Fibroblast of skin of right quadriceps (primary cell): ENCODE measurements at places on chromosomes 11 and 22.
A peak's percentile ranks its signal among the peaks of the same experiment; 100 is the strongest.

DNA sequence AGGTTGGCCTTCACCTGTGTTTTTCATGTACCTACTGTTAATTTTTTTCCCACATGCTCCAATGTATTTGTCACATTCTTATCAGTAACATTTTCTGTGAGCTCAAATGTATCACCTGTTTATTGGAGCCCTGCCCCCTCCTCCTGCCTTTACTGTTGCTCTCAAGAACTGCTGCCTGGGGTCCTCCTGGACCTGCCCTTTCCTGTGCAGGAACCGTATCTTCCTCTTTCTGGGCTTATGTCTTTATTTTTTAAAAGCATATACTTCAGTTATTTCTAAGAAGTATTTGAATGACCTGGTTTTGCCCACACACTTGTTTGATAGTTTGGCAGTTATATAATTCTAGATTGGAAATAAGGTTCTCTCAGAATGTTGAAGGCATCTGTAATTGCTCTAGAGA lies 5.9 kb downstream of the FAM118B start:
- no peak for DNase-seq

DNA sequence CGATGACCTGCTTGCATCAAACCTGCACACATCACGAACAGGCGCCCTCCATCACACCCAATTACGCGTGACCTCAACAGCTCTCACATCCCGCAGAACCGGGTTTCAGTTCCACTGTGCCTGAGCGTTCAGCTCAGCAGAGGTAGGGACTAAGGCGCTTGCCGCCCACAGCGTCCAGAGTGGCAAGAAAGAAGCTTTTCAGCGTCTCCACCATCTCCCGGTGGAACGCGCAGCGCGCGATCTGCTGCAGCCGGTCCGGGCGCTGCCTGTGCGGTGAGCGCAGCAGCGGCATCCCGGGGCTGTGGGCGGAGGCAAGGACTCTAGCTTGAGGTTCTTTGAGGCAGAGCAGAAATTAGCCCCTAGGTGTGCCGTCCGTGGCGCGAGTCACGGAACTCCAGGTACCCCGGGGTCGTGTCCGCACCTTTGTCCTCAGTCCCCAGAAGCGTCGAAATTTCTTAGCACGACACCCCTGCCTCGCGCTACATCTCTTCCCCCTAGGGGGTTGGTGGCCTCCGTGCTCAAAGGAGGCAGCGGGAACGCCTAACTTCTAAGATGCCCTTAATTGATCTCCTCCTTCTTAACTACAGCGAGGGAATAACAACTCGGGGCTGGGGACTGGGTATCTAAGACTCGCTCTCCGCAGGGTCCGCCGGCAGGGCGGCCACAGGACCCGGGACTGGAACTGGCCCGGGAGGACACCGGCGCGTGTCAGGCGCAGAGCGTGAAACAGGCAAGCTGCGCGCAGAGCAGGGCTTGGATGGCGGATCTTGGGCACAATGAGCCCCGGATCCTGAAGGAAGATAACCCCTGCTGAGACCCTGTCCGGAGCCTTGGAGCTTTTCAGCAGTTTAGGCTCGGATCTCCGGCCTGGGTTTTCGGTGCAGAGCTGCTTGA lies 1.7 kb upstream of the CALCA start:
- DNase-seq = no peak

DNA sequence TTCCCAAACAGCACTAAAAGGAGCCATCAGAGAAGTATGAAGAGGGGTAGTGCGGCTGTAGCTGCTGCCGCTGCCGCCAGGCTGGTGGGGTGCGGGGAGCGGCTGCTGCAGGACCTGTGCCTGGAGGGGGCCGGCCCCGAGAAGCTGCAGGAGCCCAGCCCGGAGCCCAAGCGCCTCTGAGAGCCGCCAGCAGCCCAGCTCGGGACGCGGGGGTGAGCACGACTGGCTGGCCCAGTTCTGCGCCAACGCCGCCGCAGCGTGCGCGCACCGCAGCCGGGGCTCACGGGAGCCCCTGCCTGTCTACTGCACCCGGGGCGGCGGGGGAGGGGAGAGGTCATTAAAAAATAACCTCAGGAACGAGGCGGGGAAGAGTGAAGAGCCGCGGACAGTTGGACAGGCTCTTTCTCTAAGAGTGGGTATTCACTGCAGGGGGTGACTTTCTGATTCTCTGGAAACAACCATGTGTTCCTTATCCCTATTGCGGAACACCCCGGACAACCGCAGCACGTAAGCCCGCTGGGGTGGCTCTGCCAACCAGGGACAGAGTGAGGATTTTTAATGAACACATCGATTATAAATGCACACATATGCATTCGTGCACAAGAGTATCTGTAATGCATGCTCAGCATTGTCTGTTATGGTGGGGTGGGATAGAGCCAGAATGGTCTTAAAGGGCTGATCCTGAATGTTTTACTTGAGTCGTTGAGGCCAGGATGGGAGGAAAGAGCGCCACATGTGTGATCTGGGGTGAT lies 453 bp downstream of the GAS2 start:
- peak; percentile 41 for DNase-seq

DNA sequence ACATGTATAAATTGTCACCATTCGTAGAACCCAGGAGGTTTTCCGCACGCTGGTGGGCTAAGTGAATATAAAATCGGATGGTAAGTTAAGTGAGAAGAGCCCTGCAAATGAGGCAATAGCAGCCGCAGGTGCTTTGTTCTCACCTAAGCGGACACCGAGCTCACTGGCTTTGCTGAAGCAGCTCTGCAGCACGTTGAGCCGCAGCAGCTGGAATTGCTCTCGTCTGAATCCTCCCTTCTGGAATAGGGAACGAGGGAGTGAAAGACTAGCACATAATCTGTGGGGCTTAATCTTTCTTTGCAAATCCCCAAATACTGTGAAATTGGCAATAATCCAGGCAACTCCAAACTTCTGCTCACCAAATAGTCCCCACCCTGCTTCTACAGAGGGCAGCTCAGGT lies 488.1 kb downstream of the NTM start:
- no peak for DNase-seq

DNA sequence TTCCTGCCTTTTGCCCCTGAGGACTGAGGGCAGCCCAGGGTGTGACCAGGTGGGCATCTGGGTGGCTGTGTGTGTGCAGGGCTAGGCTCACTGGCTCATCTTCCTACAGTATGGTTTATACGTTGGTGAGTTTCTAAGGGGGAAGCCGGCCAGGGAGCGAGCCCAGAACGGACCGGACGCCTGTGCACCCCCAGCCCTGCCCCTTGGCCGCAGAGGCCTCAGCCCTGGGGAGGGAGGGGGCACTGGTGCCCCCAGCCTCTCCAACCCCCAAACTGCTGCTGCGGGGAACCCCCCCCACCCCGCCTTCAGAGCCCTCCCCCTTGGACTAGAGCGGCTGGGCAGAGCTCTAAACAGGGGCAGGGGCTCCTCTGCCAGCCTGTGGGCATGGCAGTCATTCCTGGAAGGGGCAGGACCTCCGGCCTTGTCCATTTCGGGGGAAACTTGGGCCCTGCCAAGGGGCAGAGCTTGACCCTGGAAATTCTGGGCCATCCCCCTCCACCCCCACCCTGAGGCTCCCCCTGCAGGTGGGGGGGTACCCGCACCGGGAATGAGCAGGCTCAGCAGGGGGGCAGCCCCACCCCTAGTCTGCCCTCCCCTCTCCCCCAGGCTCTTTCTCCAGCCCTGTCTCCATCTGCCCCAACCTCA lies 5.4 kb downstream of the YIF1A start:
- no peak for DNase-seq

DNA sequence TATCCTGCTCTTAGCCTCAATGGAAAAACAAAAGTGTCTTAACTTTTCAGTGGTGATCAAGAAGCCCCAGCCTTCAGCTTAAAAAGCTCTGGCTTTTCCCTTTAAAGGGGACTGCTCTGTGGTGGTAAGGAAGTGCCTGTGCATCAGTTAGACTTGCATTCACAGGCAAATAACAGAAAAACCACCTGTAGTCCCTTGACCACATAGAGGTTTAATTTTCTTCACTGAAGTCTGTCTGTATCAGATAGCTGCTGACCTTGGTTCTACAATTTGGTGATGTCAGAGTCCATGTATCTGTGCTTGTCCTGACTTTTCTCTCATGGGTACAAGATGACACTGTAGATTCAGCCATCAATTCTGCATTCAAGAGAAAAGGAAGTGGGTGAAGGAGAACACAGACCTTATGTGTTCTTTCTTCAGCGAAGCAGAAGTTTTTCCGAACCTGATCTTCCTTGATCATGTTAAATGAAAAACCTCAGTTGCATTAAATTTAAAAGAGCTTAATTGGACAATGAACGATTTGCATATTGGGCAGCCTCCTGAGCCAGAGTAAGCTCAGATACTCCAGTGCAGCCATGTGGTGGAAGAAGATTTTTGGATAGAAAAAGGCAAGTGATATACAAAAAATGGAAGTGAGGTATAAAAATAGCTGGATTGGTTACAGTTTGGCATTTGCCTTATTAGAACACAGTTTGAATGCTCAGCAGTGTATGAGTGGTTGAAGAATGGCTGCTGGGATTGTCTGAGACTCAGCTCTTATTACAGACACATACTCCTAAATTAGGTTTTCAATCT lies 43.2 kb upstream of the RDX start:
- no peak for DNase-seq

GRCh38 chr11:30837252-30837651 lies 251.1 kb upstream of the MPPED2 start:
- DNase-seq = no peak

GRCh38 chr11:78298291-78298771 lies 109.6 kb downstream of the USP35 start:
- peak; percentile 23 for DNase-seq

- no peak for DNase-seq
Measured at GRCh38 chr11:116694815-116695590, 77.8 kb downstream of the BUD13 start.

- no peak for DNase-seq
Measured at GRCh38 chr22:37172266-37173245, 15.5 kb downstream of the C1QTNF6 start.

DNA sequence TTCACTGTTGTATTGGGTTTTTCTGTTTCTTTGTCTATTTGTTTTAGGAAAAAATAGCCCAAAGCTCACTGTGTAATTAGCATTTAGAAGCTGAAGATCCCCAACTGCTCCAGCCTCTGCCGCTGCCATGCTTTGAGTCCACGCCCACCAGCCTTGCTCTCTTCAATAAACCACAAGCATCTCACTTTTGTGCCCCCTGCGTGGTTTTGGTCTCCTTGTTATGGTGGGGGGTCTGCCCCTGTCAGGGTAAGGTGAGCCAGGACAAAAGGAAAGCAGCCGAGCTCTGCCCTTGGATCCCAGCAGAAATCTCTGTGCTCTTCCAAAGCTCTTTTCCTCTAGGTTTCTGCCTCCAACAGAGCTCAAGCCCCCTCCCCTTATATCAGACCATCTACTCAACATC lies 4.2 kb downstream of the SCGB1A1 start:
- no peak for DNase-seq

- no peak for DNase-seq
Measured at GRCh38 chr22:29487426-29487986, 7.5 kb downstream of the NEFH start.

DNA sequence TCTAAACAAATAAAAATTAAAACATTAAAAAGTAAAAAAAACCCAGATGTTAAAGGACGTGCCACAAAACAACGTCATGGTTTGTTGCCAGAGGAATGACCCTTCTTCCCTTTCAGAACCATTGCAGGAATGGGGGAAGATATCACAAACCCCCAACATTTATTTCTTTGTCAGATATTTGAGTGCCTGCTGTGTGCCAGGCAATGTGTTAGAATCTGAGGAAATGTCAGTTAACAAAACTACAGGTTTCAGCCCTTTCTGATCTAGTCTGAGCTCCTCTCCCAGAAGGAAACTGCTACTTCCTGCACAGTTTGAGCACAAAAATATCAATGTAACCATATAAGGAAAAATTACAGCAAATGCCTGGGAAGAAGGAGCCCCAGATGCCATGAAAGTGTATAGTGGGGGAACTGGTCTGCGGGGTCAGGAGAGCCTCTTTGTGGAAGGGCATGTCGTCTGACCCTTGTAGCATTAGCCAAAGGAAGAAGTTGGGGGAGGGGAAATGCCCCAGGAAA lies 7.1 kb upstream of the NHERF4 start:
- DNase-seq = peak; percentile 15

DNA sequence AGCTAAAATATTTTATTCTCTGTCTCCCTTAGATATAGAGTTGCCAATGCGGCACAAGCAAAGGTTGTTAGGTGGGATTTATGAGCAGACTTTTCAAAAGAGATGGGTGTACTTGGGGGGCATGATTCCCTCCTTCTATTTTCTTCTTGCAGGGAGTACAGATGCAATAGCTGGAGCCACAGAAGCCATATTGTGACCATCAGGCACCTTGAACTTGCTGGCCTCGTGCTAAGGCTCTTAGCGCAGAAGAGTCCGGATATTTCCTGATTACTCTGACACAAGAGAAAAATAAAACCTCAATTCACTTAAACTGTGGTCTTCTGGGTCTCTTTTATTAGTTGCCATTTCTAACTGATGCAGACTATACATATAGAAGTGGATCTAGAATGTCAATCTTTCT lies 547.4 kb downstream of the MIAT start:
- DNase-seq = no peak

- DNase-seq = no peak
Measured at GRCh38 chr11:86197448-86197847, 47.1 kb upstream of the EED start.

- no peak for DNase-seq
Measured at GRCh38 chr22:48427731-48428211, 1399.9 kb downstream of the BRD1 start.

DNA sequence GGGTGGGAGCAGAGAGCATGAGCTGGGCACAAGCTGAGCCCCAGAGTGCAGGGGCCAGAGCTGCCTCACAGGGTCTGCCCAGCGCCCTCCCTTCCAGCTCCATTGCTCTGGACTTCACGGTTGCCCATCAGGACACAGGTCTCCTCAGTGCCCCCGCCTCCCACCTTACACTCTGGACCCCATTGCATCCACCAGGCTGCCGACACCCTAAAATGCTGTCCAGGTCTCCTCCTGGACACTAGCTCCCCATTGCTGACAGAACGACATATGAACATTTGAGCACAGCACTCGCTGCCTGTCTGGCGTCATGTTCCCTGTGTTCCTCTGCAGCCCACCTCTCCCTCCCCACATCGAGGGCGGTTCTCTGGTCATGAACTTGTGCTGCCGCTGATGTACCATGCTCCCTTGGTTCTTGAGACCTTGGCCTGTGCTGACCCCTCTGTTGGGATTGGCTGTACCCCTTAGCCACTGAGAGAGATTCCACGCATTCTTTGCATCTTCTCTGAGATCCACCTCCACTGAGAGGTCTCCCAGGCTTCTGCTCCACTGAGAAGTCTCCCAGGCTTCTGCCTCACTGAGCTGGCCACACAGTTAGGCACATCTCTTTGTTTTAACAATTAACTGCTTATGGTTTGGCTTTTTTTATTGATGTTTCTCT lies 34.2 kb upstream of the NECTIN1 start:
- no peak for DNase-seq

- DNase-seq = peak; percentile 82
Measured at GRCh38 chr11:110121204-110121603, 28.0 kb downstream of the ZC3H12C start.
